ENCODE measurements at places on chromosomes 16 and 17.

DNA sequence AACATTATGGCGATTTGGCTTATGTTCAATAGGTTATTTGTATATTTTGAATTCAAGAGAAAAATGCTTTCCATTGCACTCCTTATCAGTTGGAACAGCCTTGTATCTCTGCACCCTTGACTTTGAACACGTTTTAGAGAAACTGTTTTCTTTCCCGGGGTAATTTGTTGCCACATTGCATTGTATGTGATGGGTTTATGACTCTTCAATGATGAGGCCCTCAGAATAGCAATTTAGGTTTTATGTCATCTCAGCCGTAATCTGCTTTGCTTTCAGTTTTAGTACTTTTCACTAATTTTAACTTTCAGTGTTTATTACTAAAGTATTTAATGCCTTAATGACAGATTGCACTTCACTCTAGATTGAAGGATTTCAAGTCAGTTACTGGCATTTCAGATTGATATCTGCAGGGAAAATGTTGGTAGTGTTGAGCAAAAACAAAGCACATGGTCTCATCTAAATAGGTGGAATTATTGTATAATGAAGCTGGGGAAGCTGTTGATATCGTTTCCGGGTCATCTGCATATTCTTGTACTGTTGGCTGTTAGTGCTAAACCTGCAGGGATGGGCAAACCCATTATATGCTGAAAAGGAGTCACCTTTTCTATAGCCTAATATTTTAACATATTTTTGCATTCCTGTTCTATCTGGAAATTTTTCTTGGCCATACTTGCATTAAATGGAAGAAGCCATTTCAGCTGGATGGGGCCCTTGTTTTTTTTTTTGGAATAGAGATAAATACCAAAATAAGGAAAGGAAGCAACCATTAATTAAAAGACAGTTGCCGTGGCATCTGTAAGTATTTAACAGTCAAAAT lies 2.0 kb downstream of the LUC7L3 start:
- no peak for DNase-seq

- no peak for DNase-seq
These were observed 17.8 kb downstream of the ENPP7 start for GRCh38 chr17:79748295-79749099.

DNA sequence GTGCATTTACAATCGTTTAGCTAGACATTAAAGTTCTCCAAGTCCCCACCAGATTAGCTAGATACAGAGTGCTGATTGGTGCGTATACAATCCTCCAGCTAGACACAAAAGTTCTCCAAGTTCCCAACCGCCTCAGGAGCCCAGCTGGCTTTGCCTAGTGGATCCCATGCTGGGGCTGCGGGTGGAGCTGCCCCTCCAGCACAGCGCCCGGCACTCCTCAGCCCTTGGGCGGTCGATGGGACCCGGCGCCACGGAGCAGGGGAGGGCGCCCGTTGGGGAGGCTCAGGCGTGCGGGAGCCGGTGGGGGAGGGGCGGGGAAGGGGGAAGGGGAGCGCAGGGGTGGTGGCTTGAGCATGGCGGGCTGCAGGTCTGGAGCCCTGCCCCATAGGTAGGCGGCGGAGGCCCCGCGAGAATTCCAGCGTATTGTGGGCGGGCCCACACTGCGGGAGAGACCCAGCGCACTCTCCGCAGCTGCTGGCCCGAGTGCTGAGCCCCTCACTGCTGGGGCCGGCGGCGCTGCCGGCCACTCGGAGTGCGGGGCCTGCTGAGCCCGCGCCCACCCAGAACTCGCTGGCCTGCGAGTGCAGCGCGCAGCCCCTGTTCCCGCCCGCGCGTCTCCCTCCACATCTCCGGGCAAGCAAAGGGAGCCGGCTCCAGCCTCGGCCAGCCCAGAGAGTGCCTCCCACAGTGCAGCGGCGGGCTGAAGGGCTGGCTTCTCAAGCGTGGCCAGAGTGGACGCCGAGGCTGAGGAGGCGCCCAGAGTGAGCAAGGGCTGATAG lies 907.5 kb downstream of the CDH8 start:
- no peak for DNase-seq

GRCh38 chr16:5769513-5769912 lies 671.9 kb upstream of the EEF2KMT start:
- no peak for DNase-seq

DNA sequence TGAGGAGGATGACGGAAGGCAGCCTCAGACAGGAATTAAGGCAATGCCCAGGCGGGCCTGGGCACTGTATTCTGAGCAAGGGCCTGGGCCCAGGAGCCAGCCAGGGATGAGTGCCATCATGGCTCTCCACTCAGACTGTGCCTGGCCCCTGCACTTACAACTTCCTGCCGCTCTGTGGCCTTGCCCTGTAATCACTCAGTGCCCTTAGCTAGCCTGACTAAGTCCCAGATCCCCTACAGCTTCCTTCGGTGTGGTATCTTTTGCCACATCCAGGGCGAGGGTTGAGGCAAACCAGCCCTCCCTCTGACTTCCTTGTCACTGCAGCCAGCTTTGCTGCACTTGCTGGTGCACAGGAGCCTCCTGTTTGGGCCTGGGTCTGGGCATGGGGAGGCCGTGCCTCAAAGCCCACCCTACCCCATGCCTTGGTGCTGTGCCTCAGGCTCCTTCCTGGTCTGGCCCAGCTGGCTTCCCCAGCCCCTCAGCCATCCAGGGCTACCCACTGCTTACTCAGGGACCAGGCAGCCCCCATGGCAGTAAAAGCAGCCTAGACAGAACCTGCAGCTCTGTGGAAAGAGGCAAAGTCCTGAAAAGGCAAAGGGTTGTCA lies 9.3 kb downstream of the SLC46A1 start:
- no peak for DNase-seq

- peak; percentile 8 for DNase-seq
These were observed 104.7 kb downstream of the COPRS start for GRCh38 chr17:31754239-31754945.

DNA sequence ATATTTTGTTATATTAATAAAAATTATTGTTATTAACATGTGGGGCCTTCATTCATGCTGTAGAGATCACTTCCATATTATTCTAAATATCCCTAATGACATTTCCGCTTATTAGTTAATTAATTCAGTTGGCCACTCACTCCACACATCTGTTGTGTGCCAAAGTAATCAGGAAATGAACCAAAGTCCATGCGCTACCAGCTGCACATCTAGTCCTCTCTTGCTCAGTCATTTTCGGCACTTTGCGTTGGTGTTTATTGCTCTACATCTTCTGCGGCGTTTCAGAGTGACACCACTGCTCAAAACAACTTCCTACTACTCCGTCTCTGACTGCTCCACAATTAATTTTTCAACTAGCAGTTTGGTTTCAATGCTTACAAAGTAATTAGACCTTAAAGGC lies 101.4 kb upstream of the ZFHX3 start:
- DNase-seq = no peak

DNA sequence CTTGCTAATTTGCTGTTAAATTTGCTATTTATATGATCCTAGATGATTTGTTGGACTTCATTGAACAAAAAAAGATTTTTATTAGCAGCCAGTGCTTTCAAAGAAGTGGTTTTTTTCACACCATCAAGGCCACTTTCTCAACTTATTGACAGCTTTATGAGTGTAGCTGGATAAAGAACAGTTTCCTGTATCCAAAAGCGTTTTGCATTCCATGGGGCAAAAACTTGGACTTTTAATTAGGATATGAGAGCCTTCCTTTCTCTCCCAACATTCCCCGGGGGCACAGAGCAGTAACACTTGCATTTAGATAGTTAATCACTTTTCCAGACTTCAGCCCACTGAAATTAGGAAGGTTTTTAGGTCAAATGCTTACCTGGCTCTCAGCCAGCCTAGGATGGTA lies 177.1 kb upstream of the ELAC2 start:
- DNase-seq = no peak

- DNase-seq = no peak
These were observed 3.6 kb downstream of the EVI2B start for GRCh38 chr17:31310260-31310659.

GRCh38 chr17:9054126-9054975 lies 33.0 kb downstream of the NTN1 start:
- no peak for DNase-seq

DNA sequence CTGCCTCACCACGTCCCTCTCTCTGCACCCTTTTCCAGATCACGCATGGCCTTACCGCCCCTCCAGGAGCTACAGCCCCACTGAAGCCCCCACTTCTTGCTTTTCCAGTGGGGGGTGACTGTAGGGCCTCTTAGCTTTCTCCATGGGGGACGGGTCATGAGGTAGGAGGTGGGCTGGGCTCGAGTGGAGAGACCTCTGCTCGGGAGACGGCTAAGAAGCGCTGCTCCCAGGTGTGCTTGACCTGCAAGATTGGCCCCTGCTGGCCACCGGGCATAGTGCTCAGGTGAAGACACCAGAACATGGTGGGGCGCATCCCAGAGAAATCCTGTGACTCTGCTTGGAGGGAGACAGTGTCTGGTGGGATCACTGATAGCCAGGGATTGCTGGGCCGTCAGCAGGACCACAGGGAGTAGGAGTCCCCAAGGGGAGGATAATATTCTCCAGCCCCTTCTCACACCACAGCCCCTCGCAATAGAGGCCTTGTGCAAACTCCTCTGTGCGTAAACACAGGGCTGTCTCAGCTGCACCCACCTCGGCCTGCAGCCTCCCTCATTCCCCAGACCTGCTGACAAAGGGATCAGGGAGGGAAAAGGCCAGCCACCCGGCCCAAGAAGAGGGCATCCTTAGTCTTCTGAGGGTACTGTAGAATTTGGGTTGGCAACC lies 8.9 kb upstream of the GALK1 start:
- no peak for DNase-seq

GRCh38 chr17:75144816-75145512 lies 9.3 kb downstream of the JPT1 start:
- DNase-seq = no peak

GRCh38 chr16:85302018-85302847 lies 190.0 kb upstream of the CIBAR2 start:
- DNase-seq = no peak

DNA sequence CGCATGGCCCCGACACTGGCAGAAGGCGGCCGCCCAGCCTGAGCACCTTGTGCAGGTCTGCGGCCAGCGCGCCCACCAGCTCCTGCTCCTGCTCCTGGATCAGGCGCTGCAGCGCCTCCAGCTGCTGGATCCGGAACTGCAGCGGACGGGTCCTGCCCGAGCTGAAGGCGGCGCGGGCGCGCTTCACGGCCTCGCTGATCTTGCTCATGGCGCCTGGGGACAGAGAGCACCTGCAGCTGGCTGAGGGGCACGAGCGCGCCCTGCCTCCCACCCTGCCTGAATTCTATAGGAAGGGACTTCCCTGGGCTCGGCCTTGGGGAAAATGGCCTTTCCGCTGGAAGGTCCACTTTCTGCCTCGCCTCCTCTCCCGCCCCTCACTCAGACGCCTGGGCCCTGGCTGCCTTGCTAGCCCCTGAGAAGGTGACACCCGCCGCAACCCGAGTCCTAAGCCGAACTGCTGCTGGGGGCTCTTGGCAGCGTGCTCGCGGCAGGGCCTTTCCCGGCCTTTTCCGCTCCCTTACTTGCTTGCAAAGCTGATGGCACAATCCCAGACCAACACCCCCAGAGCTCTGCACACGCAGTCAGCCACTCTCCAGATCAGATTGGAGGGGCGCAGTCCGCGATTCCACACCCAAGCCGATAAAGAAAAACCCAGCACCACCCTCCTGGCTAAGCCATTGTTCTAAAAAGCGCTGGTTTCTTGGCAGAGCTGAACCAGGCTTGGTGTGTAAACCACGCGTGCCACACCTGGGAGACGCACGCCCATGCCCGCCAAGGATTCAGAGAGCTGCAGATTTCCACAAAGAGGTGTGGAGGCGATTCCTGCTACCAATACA lies 3.0 kb downstream of the ALDH3A1 start:
- peak; percentile 56 for DNase-seq

DNA sequence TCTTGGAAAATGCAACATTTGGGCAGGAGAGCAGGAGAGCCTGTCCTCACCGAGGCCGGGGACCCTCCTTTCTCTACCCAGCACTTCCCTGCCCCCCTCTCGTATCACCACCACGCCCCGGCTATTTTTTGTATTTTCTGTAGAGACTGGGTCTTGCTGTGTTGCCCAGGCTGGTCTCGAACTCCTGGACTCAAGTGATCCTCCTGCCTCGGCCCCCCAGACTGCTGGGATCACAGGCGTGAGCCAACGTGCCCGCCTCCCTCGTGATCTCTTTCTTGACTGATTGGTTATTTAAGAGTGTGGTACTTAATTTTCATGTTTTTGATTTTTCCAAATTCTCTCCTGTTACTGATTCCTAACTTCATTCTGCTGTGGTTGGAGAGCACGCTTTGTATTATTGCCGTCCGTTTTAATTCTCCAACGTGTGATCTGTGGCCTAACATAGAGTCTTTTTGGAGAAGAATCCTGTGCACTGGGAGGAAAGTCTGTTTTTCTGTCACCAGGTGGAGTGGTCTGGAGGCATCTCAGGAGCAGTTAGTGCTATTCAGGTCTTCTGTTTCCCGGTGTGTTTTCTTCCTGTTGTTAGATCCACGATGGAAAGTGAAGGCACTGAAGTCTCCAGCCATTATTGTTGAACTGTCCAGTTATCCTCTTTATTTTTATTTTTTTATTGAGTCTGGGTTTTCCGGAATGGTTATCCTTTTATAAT lies 40.4 kb downstream of the ZNF778 start:
- no peak for DNase-seq

- no peak for DNase-seq
These were observed 14.0 kb upstream of the STAC2 start for GRCh38 chr17:39239640-39240314.

GRCh38 chr16:66581246-66581952 lies 2.1 kb downstream of the CMTM2 start:
- DNase-seq = no peak

- no peak for DNase-seq
These were observed 485 bp downstream of the DNAJA3 start for GRCh38 chr16:4426021-4426684.

- no peak for DNase-seq
These were observed 133.4 kb upstream of the DYNLRB2 start for GRCh38 chr16:80407265-80407987.

DNA sequence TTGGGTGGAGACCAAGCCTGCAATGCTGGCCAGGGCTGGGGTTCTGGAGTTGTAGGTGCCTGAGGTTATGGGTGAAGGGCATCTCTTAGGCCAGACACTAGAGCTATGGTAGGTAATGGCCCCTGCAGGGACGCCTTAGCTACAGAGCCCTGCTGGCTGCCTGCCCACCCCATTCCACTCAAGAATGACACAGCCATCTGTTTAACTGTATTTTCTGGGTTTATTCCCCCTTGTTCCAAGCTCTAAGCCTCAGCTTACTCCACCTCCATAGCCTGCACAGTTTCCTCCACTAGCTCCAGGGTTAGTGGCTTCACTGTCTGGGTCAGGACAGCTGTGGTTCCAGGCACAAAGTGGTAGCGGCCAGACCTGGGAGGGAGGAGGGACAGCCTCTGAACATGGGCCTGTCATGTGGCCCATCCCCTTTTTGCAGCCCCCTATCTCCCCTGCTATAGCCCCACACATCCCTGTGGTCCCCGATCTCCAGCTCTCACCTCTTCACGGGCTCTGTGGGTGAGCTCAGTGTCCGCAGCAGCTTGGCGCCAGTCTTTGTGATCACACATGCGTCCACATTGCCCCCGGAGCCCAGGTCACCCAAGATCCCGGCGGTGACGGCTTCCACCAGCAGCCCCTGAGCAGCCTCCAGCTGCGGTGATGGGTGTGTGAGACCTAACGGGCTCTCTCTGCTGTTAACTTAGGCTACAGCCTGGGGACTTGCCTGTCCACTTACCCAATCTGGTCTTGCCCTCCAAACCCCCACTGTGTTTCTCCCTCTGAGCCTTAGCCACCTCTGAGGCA lies 2.1 kb downstream of the PSMB10 start:
- no peak for DNase-seq
